ENCODE measurements at places on chromosomes 12 and 14.

DNA sequence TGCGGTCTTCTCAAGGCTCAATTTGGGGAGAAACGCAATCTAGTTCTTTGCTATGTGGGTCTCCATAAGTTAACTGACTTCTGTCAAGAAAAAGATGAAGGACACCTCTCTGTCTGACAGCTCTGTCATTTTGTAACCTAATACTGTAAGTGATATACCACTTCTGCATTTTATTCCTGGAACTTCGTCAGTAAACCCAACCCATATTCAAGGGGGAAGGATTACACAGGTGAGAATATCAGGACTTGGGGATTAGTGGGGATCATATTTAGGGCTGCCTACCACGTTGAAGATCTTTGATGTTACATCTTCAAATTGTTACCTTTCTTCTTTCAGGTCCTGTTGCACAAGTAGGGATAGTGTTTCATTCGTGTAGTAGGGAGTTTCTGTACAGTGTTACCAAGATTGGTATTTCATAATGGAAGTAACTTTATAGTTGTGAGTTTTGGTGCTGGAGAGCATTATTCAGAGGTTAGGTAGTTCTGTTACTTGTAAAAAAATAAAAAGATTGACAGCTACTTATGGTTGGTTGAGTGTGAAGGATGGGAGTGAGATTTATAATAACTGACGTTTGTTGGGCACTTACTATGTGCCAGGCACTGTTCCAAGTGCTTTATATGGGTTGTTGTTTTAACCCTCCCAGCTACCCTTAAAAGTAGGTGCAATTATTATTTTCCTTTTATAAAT, 1.6 kb downstream of the TMEM260 start:
- no peak for DNase-seq

DNA sequence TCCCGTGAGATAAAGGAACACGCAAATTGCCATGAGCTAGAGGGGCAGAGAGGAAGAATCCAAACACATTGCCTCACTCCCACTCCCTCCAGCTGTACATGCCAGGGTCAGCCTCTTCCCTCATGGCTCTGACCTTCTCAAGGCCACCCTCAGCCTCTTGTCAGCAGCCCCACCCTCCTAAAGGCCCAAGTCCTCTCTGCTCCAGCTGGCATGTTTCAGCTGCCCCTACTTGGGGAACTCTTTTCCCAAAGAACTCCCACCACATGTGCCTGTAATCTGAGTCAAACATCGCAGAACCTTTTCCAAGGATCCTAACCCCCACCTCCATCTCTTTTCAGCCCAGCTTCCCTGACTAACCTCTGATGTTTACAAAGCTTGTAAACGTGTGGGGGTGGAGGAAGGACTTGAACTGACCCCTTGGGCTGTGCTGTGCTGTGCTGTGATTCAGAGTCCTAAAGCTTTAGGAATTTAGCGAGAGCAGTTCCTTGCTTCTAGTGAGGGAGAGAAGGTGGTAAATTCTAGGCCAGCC, 7.3 kb upstream of the CACNB3 start:
- no peak for DNase-seq

DNA sequence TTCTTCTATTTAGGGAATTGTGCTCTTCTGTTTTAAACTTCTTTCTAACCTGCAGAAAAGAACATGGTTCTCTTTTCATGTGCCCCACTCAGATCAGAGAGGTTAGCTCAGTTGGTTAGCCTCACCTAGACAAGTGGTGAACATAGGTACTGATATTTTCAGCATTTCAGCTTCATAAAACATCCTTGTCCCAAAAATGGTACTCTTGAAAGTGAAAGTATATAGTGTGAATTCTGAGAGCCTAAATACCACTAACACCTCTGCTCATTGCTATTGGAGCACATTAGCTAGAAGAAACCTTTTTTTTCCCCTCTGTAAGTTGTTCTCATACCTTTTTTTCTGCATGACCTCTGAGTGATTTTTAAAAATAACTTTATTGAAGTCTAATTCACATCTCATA, 17.6 kb downstream of the UBE3B start:
- no peak for DNase-seq

- DNase-seq, result no peak
These were observed 1.6 kb downstream of the MMP14 start for GRCh38 chr14:22837750-22838538.

DNA sequence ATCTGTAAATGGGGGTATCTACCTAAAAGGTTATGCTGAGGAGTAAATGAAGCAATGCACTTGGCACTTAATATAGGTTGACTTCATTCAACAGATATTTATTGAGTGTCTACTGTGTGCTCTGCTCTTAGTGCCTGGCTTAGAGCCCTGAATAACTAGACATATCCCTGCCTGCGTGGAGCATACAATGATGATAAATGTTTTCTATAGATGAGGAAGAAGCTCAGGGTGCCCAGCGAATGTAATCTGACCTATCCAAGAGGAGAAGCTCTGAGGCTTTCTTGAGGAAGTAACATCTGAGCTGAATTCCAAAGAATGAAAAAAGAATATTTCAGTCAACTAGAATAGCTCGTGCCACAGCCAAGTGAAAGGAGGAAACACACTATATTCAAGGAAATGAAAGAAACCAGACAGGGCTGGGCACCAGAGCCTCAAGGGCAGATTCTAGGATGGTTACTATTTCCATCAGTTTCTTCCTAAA, 17.9 kb upstream of the HIGD1C start:
- no peak for DNase-seq

- DNase-seq, result no peak
These were observed 39.3 kb upstream of the SSTR1 start for GRCh38 chr14:38168416-38168815.

DNA sequence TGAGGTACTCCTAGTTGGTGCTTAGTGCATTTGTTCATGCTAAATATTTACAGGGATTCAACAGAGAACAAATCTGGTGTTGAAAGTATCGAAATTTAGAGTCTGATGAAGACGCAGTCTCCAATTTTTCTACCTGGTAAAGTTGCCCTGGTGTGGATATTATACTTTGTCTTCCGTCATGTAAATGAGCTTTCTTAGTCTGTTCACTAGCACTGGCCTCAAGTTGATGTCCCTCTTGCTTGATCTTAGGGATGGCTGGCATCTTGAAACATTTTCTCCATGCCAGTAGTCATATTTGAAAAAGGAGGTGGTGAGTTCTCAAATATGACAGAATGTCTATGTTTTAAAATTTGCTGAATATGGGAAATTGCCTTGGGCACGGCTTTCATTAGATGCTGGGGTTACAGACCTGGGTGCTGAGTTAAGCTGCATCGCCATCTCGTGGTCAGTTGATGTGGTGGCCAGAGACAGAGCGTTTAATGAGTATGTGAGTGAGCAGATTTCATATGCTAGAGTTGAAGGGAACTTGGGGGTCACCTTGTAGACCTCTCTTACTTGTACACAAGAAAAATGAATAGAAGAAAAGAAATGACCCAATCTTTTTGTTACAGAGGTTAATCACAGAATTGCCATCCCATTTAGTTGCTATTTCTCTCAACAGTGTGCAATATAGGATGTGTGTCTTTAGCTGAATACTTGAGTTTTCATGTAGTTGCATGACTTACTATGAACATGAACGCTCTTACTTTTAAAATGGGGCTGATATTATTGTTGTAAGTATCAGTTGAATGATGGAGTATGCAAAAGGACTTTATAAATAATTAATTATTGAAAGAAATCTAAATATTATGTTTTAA, 172.8 kb upstream of the DCN start:
- DNase-seq, result no peak

DNA sequence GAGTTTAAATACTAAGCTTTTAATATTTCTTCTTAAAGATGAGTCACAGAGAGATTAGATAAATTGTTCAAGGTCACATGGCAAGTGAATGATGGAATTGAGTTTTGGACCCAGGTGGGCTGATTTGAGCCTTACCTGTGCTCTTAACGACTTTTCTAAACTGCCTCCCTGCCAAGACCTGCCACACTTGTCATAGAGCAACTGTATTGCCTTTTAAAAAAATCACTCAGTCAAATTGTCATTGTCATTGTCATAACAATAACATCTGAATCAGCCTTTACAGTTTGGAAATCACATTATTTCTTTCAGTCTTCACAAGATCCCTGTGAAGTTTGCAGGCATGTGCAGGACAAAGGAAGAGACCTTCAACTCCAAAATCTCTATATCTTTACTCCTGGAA, 25.7 kb downstream of the SLC4A8 start:
- DNase-seq, result no peak

DNA sequence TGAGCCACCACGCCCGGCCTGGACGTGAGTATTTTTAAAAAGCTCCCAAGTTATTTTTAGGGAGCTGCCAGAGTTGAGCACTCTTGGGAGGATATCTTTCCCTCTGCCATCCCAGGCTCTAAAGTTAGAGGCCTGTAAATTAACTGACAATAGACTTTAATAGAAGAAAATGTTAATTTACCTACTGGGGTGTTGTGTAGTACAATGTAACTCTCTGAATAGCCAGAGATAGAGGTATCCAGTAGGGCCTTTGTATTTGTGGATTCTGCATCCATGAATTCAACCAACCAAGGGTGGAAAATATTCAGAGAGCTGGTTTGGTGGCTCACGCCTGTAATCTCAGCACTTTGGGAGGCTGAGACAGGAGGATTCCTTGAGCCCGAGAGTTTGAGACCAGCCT, 7.6 kb upstream of the PIGH start:
- DNase-seq, result no peak

- peak; percentile 5 for DNase-seq
These were observed 82.5 kb downstream of the MED13L start for GRCh38 chr12:116194935-116195431.

GRCh38 chr14:72631401-72631800, 262.5 kb downstream of the DPF3 start:
- no peak for DNase-seq

DNA sequence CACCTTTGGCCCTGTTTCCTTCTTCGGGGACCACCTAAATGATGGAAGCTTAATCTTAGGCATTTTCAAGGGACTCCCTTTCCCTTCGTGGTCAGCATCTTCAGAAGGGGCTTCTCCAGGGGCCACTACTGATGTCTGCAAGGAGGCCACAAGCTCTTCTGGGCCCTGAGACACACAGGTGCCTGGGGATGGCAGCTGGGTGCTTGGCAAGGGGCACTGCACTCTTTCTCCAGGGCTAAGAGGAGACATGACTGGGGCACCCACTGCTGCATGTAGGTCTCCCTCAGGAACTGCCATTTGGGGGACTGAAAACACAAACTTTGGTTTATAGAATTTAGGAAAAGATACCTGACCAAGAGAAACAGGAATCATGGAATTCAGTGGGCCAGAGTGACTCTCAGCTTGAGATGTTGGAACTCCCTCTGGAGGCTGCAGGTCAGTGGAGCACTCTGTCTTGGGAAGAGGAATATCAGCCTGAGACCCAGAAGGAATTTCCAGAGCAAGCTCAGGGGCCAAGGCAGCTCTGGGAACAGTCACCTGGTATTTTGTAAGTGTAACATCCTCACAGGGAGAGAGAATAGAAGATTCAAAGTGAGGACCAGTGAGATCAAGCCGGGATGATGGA, 16.0 kb downstream of the PLD4 start:
- DNase-seq, result no peak

- no peak for DNase-seq
These were observed 700.6 kb downstream of the DIO2 start for GRCh38 chr14:79510659-79511058.

GRCh38 chr12:84911271-84912197, 1.1 kb downstream of the SLC6A15 start:
- no peak for DNase-seq

- no peak for DNase-seq
These were observed at the start of gene KCNK10 for GRCh38 chr14:88323086-88323522. TSS of gene KCNK10 (minus strand) at chr14:88323269. CDS start at chr14:88322798, 471 bp downstream.

- DNase-seq, result no peak
These were observed 58.2 kb downstream of the DICER1 start for GRCh38 chr14:95098984-95099599.

DNA sequence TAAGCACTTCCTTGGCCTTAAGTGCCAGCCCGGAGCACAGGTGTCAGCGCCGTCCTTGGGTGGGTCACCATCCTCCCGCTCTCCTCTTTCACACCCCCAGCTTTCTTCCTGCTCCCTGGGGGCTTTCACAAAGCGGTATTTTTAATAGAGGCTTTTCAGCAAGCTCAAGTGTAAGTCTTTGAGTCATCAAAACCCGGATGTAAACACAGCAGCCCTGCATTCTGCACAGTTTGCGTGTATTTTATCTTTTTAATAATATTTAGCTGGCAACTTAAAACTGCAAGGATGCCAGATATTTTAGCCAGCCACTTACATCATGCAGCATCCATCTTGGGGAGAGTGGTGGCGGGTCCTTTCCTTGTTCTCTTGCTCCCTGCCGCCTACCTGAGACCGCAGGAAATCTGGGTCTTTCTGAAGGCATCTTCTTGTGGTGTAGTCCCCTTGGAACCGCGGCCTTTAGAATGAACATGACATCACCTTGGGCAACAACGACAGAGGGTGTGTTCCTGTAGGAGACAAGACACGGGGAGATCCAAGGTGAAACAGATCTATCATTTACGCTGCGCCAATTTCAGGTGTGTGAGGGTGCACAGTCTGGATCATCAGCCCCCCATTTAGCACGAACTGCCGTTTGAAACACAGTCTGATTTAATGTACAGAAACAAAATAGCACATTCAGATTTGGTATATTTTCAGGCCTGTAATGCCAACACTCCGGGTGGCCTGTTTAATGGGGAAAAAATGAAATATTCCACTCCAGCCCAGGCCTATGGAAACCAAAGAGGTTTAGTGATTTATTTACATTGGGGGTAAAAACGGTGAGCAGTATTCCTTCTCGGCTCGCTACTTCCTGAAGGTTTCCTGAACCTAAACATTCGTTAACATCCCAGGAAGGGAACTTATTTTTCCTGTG, 12.5 kb upstream of the IRF2BPL start:
- DNase-seq, result no peak

- DNase-seq, result no peak
These were observed 3.8 kb upstream of the ACADS start for GRCh38 chr12:120721866-120722265.

- no peak for DNase-seq
These were observed 60.1 kb downstream of the TSPAN9 start for GRCh38 chr12:3137268-3137781.

- DNase-seq, result no peak
These were observed 132.7 kb downstream of the MSRB3 start for GRCh38 chr12:65411171-65411570.

- no peak for DNase-seq
These were observed 19.2 kb downstream of the VDR start for GRCh38 chr12:47885566-47885965.

GRCh38 chr12:29282031-29282816, 98.7 kb downstream of the ERGIC2 start:
- no peak for DNase-seq

DNA sequence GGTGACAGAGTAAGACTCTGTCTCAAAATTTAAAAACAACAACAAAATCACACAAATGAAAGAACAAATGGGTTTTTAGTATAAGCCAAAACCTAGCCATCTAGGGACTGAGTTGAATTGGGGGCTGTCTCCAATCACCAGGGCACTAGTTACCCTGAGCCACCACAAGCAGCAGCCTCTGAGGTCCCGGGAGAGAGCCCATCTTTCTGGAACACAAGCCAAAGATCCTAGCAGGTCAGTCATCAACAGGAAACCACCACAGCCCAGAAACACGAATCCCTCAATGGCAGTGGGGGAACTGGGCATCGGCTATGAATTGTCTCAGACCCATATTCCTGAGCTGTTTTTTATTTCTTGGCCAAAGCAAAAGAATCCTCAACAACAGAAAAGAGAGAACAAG, 75.3 kb downstream of the KDM2B start:
- DNase-seq, result no peak
